ENCODE measurements at places on chromosomes 3 and 15.

GRCh38 chr3:188439080-188439479 lies 285.1 kb downstream of the LPP start:
- DNase-seq: peak; percentile 10

DNA sequence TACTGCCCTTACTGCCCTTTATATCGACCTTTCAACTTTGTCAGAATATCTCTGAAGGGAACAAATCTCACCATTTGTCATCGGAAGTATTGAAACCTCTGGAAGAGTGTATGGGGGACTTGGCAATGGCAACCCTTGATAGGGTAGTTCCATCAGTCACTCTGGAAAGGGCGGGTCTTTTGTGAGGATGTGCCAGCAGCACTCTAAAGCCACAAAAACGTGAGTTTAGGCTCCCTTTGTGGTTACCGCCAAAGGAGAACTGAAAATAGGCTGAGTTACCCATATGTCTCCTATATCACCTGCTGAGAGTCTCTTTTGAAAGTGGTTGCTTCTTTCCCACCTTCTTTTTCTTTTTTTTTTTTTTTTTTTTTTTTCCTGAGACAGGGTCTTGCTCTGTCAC lies 296.8 kb upstream of the CHRM5 start:
- DNase-seq: no peak

DNA sequence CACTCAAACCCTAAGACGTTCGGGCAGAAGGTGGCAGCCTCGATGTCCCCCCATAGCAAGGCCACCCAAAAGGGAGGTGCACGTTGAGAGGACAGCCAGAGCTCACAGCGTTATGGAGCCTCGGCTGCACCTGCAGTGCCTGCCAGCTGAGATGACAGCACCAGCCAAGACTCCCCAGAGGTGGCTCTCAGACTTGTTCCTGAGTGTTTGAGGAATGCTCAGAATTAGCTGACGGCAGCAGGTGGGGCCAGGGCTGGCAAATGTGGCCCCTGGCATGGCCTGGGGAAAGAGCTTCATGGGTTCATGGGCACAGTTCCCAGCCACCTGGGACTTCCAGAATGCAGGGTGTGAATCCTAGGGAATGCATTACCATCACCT lies 177.8 kb downstream of the KLF13 start:
- DNase-seq: no peak

GRCh38 chr3:4071481-4072184 lies 231.5 kb upstream of the SETMAR start:
- no peak for DNase-seq
